ENCODE measurements at places on chromosomes 2 and 18.

- no peak for DNase-seq
Observed at GRCh38 chr2:156242874-156243273, 89.6 kb downstream of the NR4A2 start.

- DNase-seq: peak; percentile 19
Observed at GRCh38 chr2:122531290-122532071, 776.0 kb downstream of the TSN start.

DNA sequence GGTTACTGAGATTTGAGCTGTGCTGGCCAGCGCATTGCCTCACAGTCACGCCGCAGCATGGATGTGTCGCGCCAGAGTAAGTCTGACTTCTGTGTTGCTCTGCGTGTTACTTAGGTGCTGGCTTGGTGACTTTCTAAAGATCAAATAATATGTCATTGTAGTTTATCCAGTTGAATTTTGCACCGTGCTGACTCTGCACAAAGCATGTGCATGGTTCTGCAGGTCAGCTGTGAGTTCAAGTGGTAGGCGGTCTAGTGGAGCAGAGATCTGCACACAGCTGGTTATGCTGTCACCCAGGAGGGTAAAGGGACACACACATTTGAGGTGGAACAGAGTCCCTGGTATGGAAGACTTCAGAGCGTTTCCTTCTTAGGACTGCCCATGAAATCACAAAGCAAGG, 105.1 kb downstream of the CEP192 start:
- no peak for DNase-seq

- no peak for DNase-seq
Observed at GRCh38 chr2:53058526-53058925, 709.1 kb upstream of the CHAC2 start.

DNA sequence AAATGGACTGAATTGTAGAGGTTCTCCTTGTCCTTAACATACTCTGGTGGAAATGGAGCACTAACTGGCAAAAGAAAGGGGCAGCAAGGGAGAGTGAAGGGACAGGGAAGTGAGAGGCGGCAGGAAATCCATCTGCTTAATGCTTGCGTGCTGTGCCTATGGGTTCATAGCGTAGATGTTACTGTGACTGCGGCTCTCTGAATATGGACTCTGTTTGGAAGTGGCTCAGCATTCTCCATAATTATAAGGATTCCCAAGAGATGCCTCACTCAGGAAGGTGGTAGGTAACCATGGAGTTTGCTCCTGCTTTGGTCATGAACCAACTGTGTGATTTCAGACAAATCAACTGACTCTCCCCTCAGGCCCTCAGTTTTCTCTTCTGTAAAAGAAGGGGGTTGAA, 50.0 kb downstream of the MYO3B start:
- DNase-seq: no peak

DNA sequence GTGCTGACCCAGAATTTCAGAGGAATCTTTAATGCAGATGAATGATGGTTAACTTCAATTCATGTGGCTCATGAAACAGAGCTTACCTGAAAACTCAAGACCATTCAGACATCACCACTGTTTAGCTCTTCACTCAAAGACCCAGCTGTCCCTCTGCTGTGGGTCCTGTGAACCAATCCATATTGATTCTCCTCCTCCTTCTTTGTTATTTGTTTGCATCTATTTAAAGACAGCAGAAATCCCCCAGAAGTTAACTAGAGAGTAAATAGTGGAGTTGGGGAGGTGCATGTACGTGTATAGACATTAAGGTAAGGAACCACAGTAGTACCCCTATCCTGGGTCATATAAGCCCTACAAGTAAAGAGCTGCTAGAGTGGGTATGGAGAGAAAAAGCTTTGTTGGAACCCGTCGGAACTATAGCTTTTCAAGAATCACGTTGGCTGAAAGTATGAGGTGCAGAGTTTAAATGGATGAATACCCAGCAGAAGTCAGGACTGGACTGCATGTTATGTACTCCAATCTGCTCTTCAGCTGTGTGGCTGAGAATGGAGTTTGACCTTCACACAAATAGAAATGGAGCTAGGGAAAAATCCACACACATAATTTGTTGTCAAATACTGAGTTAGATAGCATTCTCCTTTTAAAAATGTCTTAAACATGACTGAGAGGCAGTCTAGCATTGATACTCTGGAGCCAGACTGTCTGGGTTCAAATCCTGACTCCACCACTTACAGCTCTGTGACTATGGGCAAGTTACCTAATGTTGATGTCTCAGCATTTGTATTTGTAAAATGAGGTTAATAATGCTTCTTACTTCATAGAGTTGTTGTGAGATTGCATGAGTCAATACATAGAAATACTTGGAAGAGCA, 81.7 kb upstream of the HK2 start:
- no peak for DNase-seq
